ENCODE measurements at places on chromosomes 11 and 22.

GRCh38 chr11:77654770-77655434, 17.3 kb upstream of the CLNS1A start:
- DNase-seq, result no peak

- DNase-seq, result no peak
Observed at GRCh38 chr11:61904539-61905048, 12.8 kb downstream of the RAB3IL1 start.

DNA sequence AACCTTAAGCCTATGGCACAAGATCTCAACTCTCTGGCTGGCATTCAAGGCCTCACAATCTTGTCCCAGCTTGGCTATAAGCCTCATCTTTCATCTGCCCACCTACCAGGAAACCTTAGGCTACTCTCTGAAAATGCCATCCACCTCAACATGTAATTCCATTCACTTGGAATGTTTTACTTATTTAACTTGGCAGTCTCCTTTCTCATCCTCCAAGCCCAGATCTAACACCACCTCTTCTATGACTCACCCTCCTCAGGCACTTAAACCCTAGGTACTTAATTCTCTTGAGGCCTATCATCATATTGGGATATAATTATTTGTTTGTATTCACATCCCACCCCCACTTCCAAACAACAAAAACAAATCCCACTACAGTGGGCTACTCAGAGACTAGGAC, 15.0 kb downstream of the POGLUT3 start:
- no peak for DNase-seq

DNA sequence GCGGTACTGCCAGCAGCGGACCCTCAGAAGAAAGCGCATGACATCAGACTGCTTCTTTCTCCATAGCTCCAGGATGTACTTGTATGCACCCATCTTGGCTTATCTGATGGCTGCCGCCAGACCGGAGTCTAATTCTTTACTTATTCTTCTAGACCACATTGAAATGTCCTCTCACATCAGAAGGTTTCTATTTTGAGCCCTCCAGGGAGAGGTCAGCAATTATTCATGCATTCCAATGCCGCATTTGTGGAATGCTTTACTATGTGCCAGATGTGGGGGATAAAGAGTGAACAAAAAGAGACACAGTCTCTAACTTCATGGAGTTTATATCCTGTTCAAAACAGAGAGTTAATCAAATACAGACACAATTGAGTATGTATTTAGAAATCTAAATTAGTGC, 230.1 kb downstream of the MIAT start:
- DNase-seq, result no peak

- DNase-seq, result no peak
Observed at GRCh38 chr11:86204356-86204755, 40.2 kb upstream of the EED start.

DNA sequence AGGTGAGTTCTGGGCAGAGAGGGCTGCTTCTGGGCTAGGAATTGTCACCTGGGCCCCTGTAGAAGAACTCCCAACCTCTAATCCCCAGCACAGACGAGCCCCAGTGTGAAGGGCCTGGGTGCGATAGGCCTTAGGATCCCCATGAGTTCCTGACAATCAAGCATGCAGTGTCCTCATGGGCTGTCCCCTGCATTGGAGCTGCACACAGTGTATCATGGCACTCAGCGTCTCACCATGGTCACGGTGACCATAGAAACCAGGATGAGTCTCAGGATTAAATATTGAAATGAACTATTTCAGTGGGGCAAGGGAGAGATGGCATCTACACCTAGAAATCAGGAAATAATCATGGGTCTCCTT, 292 bp downstream of the SCGB2A1 start:
- no peak for DNase-seq

- DNase-seq, result no peak
Observed at GRCh38 chr11:119758291-119758690, 29.3 kb upstream of the NECTIN1 start.

- DNase-seq, result no peak
Observed at GRCh38 chr11:119126675-119127268, 5.4 kb downstream of the HINFP start.

- DNase-seq, result no peak
Observed at GRCh38 chr11:133946541-133947318, 10.0 kb downstream of the IGSF9B start.

GRCh38 chr11:34756591-34756990, 135.7 kb downstream of the EHF start:
- DNase-seq, result no peak

GRCh38 chr11:75771646-75772410, 3.2 kb downstream of the DGAT2 start:
- no peak for DNase-seq

- no peak for DNase-seq
Observed at GRCh38 chr22:30008401-30008800, 71.9 kb upstream of the HORMAD2 start.

DNA sequence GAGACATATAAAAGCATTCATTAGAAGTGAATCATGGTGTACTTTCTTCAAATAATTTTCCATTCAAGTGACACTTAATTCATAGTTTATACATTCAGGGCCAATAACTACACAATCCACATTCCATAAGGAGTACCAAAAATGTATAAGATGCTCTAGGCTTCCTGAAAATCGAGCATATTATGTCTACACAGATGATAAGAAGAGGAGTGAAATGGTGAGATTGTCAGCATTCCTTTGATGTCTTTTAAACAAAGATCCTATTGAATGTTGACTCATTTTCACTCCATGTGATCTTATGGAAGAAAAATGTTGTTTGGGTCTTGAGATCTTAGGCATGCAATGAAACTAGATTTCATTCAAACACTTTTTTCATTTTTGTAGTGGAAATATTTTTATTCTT, 843.2 kb downstream of the KCNA4 start:
- DNase-seq, result no peak

- DNase-seq, result no peak
Observed at GRCh38 chr22:50253046-50253915, 2.2 kb upstream of the HDAC10 start.

- no peak for DNase-seq
Observed at GRCh38 chr11:116473206-116473769, 299.5 kb downstream of the BUD13 start.

DNA sequence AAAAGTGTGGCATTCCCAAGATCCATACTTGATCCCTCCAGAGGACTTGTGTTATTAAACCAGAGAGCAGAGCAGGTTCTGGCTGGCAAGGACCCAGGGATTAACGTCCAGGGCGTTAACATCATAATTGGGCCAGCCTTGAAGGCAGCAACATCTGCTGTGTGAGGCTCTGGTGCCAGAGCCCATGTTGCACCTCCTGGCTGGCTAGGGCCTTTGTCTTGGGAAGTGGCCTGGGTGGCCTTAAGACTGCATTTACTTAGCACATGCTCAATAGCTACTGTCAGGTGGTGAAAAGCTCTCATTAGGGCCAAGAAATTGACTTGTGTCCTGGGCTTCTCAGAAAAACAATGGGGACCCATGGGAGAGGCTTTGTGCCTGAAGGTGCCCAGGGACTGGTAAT, 66.6 kb downstream of the CACNG2 start:
- no peak for DNase-seq

DNA sequence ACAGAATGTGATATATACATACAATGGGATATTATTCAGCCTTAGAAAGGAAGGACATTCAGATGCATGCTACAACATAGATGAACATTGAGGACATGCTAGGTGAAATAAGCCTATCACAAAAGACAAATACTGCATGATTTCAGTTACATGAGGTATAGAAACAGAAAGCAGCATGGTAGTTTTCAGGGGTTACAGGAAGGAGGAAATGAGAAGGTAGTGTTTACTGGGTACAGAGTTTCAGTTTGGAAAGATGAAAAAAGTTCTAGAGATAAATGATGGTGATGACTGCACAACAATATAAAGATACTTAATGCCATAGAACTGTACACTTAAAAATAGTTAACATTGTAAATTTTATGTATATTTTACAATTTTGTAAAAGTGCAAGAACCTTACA, 266.7 kb upstream of the C11orf87 start:
- DNase-seq, result no peak

DNA sequence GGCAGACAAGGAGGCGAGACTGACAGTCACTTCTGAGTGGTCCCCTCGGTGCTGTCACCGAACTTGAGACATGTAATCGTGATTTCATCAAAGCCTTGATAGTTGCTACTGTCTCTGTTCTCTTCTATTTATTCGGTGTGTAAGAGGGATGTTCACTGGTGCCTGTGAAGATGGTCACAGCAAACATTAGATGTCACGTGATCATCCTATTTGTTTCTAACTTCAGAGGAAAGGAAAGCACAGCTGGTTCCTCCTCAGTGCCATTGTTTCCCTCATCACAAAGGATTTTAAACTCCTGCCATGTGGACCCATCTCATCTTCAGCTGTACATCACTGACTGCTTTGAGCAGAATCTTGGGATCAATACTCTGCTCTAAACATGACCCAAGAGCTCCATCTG, 73.1 kb upstream of the CLMP start:
- no peak for DNase-seq

- DNase-seq, result peak; percentile 5
Observed at GRCh38 chr22:35582861-35583670, 34.1 kb downstream of the MB start.

GRCh38 chr11:122032317-122032716, 83.7 kb downstream of the BLID start:
- no peak for DNase-seq

DNA sequence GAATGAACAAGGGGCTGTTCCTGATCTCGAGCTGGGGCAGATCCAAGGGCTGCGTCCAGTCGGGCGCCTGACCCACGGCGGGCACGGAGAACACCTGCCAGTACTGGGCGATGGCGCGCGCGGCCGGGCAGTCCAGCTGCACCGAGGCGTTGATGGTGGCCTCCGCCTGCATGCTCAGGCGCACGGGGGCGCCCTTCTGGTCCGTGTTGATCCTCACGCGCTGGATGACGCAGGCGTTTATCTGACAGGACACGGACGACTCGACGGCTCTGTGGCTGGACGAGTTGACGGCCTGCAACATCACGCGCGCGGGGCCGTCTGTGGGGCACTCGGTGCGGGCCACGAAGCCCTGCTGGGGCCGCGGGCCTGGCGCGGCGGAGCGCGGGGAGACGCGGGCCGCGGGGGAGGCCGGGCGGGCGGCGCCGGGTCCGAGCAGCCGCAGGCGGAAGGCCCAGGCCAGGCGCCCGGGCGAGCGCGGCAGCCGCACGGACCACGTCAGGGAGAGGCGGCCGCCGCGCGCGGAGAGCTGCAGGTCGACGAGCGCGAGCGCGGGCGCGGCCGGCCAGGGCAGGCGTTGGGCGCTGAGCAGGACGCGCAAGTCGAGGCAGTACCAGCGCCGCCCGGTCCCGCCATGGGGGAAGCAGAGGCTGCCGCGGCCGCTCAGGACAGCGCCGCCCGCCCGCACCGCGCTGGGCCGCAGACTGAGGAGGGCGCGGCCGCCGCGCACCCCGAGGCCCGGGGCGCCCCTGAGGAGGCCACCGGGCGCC, 511 bp downstream of the PKDREJ start:
- DNase-seq, result no peak

DNA sequence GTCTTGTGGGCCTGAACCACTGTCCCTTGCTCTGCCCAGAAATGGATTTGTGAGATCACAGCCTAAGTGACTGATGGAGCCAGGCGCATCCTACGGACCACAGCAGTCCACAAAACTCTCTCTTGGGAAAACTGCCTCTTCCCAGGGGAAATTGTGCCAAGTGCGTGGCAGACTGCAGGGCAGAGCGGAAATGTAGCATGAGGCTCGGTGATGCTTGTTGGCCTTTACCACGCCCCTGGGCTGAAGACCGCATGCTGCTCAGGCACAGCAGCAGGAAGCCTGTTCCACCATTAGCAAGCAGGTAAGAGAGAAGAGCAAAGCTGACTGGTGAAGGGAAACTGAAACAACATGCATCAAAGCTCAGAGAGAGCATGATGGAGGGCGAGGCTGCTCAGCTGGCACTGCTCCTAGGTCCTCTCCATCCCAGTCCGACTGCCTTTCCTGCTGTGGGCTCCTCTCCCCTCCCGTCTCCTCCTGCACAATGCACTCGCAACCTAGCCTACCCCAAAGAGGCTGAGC, 26.5 kb upstream of the SCARF2 start:
- peak; percentile 15 for DNase-seq

- no peak for DNase-seq
Observed at GRCh38 chr11:128155590-128155989, 431.8 kb downstream of the ETS1 start.

DNA sequence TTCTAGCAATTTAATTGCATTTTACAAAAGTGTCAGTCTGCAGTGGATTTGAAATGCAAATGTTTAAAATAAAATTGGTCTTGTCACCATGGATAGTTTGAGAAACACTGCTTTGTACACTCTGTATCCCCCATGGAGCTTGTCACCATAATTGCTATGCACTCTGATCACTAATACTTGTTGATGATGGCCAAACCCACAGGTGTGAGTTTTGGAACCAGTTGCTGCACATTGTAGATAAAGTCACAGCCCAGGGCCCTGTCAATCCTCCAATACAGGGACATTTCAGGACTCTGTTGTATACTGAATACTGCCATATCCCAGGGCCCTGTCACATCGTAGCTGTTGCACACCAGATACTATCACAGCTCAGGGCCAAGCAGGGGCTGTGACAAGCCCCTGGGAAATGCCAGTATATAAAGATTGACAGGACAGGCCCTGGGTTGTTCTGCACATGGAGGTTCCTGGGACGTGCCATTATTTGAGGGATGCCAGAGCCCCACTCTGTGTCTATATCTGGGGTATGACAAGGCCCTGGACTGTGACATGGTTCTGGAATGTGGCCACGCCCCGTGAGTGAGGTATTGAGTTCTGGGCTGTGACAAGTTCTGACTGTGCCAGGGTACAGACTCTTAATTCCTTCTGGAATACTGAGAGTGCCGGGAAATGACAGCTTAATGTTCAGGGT, 27.9 kb upstream of the SMPD1 start:
- no peak for DNase-seq

- DNase-seq, result no peak
Observed at GRCh38 chr11:69787906-69788305, 12.8 kb upstream of the FGF4 start.

DNA sequence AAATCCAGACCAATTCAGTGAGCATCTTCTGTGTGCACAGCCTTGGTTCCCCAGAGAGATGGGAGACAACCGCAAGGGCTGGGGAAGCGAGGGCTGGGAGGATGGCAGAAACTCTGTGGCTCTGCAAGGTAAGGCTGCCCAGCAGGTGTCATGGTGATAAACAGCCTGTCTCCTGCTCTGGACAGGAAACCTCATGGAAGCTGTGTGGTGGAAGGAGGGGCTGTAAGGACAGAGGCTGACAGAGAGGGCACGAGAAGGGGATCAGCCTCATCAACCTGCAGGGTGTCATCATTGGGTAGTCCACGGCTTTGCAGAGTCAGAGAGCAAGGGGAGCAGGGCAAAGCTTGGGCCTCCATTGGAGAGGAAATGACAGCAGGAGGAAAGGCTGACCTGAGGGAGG, 138.4 kb upstream of the CADM1 start:
- DNase-seq, result no peak

- no peak for DNase-seq
Observed at GRCh38 chr22:27840436-27840835, 38.9 kb upstream of the MN1 start.

GRCh38 chr11:16093889-16094653, 262.3 kb downstream of the SOX6 start:
- no peak for DNase-seq

GRCh38 chr11:31641477-31642062, 132.0 kb downstream of the ELP4 start:
- DNase-seq, result no peak
